Kidney (tissue), 22 donors: ENCODE measurements at places on chromosomes 7 and 10. TPM values are rescaled to one million over a fixed set of nuclear protein-coding genes. Genes with fewer than 3 reads are reported as not detected.

The RNF133 gene
- 1.3 TPM for total RNA-seq

The MYL10 gene
- total RNA-seq = not detected

The CFAP46 gene
- 8.3 TPM for total RNA-seq

GRCh38 chr10:101777619-101778145 lies 1.8 kb upstream of the FGF8 start:
- no peak for DNase-seq

DNA sequence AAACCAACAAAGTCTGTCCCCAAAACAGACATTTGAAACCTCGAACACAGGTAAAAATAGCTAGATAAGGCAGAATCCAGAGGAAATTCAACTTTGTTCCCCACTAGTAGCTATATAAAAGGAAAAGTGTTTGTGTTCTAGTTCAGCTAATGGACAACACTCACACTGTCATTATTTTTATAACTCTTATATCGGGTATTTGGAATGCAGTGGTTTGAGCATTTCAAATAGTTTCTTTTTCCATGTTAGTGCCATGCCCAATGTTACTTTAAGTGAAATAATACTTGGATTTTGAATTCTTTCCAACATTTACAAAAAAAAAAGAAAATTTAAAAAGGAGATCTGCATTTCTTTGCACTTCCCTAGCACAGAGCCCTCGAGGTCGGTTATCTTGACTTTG lies 213.6 kb downstream of the DOCK4 start:
- no peak for DNase-seq

DNA sequence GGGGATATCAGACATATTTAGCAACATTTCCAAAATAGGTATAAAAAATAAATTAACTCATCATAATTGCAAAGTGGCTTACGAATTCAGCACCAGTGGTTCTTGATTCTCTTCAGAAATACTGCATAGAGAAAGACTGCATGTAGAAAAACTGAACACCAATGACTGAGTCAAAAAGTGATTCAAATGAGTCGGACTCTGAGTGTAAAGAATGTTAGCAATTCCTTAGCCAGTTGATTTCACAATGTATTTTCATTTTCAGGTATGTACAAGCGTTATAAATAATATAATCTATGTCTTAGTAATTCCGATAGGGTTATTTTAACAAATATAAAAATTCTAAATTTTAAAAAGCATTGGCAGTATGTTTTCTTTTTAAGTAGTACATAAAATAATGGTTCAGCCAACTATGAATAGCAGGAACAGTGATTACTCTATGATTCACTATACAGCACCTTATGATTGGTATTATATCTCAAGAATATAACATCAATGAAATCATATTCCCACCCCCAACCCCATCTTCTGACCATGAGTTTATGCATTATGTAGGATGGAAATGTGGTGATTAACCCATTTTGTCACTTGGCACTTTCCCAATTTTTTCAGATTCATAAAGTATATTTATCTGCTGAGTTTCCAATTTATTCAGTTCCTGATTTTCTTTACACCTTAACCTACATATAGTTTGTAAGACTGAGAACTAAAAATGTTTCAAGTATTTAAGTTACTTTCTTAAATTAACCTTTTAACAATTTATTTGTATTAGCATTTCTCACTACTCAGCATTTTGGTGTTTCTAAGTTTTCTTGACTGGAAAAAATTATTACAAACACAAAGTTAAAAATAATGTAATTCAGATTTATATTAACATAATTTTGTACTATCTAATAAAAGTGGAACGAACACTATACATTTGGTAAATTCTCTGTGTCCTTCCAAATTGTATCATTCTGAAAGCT lies 33.9 kb downstream of the DNAJC1 start:
- DNase-seq = no peak

GRCh38 chr10:132429281-132430230 lies 32.6 kb downstream of the PWWP2B start:
- DNase-seq = peak; percentile 93

DNA sequence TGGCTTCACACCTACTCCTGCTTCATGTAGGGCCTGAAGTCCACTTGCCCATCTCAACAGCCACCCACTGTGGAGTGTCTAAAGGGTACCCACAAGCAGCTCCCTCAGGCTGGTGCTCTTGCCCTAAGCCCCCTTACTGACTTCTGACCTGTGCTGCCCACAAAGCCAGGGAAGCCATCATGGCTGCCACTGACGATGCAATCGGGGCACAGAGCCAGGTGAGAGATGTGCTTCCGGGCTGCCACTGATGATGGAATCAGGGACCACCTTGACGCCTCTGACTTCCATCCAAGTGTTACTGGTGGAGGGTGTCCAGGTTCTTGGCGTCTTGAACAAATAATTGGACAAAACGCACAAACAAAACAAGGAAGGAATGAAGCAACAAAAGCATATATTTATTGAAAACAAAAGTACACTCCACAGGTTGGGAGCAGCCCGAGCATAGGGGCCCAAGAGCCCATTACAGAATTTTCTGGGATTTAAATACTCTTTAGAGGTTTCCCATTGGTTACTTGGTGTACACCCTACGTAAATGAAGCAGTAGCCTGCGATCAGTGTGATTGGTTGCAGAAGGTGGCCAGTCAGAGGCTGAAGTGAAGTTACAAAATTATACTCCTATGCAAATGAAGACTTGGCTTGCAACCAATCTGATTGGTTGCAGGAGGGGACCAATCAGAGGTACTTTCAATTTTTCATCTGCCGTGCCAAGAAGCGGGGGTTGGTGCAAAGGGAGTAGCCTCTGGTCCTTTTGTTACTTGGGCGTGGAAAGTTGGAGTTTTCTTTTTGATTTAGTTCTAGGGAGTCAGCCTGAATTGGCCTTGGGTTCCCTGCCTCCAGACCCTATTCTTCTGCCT lies 4.5 kb downstream of the CPA2 start:
- peak; percentile 47 for DNase-seq

GRCh38 chr7:157664871-157665633 lies 328.2 kb downstream of the DNAJB6 start:
- peak; percentile 27 for DNase-seq

GRCh38 chr10:52635651-52636050 lies 136.9 kb downstream of the MBL2 start:
- DNase-seq = no peak

- DNase-seq = no peak
Observed at GRCh38 chr10:28269842-28270456, 32.9 kb downstream of the MPP7 start.
